Inflammatory macrophage treated with lipopolysaccharide for 4 hours (primary cell): ENCODE measurements at places on chromosomes 5 and 9.

- DNase-seq, result no peak
Observed at GRCh38 chr5:172144931-172145869, 42.8 kb downstream of the STK10 start.

DNA sequence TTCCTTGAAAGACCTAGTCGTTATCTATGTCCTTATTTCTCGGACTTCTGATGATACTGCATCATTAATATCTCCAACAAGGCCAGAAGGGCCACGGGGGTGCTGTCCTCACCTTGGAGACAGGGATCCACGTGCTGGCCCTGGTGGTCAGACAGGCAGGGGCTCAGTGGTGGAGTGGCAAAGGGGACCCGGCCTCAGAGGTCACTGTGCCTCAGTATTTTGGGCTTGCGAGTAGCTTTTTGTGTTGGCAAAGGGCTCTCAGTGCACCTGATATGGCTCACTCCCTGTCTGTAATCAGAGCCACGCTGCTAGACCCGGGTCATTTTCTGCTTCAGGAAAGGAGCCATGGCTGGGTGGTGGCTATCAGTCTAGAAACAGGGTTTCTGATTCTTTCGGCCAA is 135.1 kb downstream of the GADD45G start:
- DNase-seq, result no peak

DNA sequence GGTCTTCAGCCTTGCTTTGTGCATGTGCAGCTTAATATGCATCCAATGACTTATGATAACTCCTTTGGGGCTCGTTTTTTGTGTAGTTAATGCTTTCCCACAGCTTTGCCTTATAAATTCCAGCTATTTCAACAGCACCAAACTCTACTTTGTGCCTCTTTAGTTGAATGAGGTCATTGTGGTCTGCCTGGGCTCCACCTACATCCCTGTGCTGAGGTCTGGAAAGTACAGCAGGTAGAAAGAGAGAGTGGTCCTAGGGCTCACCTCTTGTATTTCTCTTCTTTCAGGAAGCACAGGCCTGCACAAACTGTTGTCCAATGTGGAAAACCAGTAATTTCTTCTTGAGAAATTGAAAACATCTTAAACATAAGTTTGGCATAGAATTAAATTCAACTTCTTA is 167.2 kb downstream of the XRCC4 start:
- no peak for DNase-seq

- no peak for DNase-seq
Observed at GRCh38 chr5:76836181-76836580, 13.6 kb upstream of the S100Z start.

GRCh38 chr9:71515626-71516025 is 252.7 kb downstream of the CEMIP2 start:
- DNase-seq, result no peak

DNA sequence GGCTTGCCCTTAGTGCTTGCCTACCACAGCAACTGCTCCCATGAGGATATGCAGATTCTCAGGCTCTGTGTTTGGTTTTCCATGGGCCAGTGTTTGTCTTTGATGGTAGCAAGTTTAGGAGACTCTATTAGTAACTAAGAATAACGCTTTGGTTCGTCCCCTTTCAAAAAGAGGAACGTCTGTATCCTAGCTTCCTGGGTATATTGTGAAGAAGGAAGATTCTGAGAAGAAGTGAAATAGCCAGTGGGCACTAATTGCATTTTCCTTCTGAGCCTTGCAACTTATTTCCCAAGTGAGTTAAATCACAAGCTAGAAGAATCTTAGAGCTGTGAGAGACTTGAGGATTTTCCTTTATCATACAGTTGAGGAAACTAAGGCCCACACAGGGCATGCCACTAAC is 376.8 kb downstream of the PIK3R1 start:
- no peak for DNase-seq

GRCh38 chr9:133946840-133947486 is 45.2 kb downstream of the VAV2 start:
- DNase-seq, result no peak

GRCh38 chr9:16950051-16950450 is 79.6 kb upstream of the BNC2 start:
- no peak for DNase-seq

GRCh38 chr5:15807248-15807647 is 307.3 kb downstream of the FBXL7 start:
- DNase-seq, result no peak

GRCh38 chr5:76455531-76456133 is 52.5 kb downstream of the IQGAP2 start:
- DNase-seq, result no peak

GRCh38 chr5:15615859-15616258 is 115.9 kb downstream of the FBXL7 start:
- DNase-seq, result no peak

DNA sequence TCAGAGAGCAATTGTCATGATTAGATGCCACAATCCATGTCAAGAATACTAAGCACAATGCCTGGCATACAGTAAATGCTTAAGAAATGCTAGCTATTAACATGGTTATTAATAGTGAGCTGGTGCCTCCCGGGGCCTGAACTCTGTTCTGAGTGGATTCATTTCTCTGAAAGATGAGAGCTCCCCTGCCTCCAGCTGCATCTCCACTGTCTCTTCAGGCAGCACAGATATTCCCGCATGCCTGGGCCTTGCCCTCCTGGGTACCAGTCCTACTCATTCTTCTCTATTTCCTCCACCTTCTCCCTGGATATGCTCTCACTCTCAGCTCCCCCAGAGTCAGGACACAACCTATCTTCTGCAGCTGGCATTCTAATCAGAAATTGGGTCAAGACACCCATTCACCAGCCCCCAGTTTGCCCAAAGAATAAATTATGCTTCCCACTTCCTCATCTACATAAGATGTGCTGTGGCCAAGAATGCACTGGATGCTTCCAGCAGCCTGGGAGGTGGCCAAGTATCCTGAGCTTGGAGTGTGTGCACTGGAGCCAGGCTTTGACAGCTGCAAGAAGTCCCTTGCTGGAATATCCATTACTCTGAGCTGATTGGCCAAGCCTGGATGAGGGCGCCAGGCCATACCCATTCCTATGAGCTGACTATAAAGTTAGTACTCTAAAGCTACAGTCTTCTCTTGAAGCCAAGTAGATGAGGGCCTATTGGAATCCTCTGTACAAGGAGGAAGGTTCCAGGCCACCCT is 669.0 kb downstream of the ACTL7B start:
- no peak for DNase-seq

DNA sequence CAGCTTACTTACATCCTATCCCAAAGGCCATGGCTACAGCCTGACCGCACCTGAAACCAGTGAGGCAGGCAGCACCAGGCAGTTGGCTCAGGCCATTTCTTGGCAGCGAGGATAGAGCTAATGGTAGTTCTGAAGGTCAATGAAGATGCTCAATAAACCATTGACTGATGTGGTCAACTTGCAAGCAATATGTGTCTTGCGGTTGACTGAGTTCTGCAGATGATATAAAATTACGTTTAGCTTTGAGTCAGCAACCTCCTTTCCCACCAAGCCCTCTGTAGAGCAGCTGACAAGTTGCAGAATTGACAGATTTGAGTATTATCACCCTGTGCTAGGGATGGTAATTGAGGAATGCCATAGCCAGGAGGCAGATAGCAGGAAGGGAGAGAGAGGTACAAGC is 189.0 kb upstream of the PUM3 start:
- DNase-seq, result no peak

DNA sequence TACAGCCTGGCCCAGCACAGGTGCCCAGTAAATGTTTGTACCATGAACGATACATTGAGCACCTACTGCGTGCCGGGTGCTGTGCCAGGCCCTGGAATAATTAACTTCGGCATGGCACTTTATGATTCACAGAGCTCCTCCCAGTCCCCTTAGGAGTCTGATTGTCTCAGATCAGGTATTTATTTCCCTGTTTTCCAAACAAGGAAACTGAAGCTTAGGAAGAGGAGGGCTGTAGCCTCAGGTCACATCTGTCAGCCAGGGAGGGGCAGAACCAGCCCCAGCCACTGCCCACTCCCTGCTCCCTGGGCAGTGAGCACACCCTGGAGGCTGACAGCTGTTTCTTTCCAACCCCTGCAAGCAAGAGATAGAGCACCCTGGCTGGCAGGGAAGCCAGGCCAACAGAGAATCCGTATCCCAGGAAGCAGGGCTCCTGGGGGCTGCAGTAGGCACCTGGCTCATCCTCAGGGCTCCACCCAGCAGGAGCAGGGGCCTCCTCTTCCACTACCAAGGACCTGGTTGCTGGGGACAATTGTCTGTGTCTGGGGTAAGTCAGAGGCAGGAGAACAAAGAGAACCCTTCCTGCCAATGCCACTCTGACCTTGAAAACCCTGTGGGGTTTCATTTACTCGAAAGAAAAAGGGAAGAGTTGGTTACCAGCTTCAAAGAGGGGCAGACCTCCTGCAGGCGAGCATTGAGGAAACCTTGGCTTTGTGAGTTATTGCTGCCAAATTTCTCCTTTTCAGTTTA is 69.0 kb downstream of the DAB2IP start:
- DNase-seq, result no peak

DNA sequence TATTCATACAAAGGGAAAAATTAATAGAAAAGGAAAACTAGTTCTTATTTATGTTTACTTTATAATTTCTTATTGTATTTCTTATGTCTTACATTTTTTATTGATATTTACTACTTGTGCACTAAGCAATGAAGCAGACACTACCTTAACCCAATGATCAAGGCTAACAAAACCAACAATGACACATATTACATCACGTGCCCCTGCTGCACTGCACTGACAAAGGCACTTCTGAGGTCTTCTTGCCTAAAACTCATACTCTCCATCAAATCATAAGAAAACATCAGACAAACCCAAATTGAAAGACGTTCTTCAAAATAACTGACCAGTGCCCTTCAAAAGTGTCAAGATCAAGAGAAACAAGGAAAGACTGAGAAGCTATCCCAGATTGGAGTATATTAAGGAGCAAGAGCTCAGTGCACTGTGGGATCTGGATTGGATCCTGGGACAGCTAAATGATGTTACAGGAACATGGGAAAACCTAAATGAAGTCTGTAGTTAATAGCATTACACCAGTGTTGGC is 230.9 kb downstream of the AUH start:
- no peak for DNase-seq

- no peak for DNase-seq
Observed at GRCh38 chr5:11681796-11682195, 222.4 kb downstream of the CTNND2 start.
